ENCODE measurements at places on chromosomes 5 and 9.

DNA sequence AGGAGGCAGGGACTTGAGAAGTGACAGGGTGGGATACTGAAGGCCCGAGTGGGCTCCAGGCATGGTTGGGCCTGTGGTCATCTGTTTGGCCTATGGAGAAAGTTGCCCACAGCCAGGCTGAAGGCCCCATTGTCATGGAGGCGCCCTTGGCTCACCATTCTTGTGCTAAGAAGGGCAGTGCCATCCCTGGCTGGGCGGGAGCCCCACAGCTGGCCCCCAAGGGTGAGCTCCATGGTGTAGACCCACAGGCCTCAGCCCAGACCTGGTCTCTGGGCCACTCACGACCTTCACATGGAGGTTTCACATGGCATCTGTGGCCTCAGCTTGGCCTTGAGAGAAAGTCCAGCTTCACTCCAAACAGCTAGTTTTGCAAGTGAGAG is 34.3 kb upstream of the PRDM12 start:
- peaks cover 5% of the 10 kb centered on the region for H3K4me1 ChIP-seq
- no peak overlapping the region for H3K27ac ChIP-seq
- H3K36me3 ChIP-seq = peaks cover 19% of the 10 kb centered on the region
- no peaks in the 10 kb centered on the region for H3K27me3 ChIP-seq
- DNase-seq = no peak

DNA sequence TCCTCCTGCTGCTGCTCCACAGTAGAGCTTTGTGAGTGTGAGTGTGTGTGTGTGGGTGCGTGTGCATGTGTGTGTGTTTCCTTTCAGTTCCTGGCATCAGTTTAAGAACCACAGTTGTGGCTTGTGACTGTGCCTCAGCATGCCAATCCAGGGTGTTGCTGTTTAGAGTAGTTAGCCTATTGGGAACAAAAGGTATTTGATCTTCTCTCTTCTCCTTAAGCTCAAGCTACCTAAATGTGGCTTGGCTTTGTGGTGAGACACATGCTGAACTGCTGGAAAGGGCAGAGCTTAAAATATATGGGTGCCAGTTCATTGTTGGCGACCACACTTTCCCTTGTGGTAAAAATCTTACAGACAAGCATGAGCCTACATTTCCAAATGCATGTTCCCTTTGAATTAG is 116.6 kb upstream of the BNC2 start:
- H3K27ac ChIP-seq = no peak overlapping the region
- H3K27me3 ChIP-seq = no peaks in the 10 kb centered on the region
- DNase-seq = no peak
- no peaks in the 10 kb centered on the region for H3K36me3 ChIP-seq

DNA sequence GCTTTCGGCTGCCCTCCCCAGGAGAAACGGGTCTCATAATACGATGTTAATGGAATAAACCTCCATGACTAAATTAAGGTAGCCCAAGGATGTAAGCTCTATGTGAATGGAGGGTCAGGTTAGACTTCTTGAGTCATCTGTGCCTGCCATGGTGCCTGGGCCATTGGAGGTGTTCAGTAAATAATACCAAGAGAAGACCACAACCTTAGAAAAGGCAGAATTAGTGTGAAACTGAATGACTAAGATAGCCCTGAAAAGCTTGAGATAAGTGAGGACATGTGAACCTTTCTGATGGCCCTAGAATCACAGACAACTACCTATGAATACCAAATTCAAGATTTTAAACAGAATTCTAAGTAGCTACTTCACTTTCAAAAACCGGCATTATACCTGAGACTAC is 160.6 kb downstream of the KIAA0825 start:
- no peak for DNase-seq
- no peaks in the 10 kb centered on the region for H3K36me3 ChIP-seq
- no peak overlapping the region for H3K27ac ChIP-seq
- no peak overlapping the region for H3K4me3 ChIP-seq
- H3K4me1 ChIP-seq = no peaks in the 10 kb centered on the region
- H3K27me3 ChIP-seq = no peaks in the 10 kb centered on the region

- no peak for DNase-seq
- peaks cover 2% of the 10 kb centered on the region for H3K27me3 ChIP-seq
- no peak overlapping the region for H3K27ac ChIP-seq
- peaks cover 15% of the 10 kb centered on the region for H3K4me1 ChIP-seq
- H3K4me3 ChIP-seq = no peak overlapping the region
- H3K36me3 ChIP-seq = no peaks in the 10 kb centered on the region
Observed at GRCh38 chr9:93136011-93136440, 2.0 kb upstream of the NINJ1 start.

DNA sequence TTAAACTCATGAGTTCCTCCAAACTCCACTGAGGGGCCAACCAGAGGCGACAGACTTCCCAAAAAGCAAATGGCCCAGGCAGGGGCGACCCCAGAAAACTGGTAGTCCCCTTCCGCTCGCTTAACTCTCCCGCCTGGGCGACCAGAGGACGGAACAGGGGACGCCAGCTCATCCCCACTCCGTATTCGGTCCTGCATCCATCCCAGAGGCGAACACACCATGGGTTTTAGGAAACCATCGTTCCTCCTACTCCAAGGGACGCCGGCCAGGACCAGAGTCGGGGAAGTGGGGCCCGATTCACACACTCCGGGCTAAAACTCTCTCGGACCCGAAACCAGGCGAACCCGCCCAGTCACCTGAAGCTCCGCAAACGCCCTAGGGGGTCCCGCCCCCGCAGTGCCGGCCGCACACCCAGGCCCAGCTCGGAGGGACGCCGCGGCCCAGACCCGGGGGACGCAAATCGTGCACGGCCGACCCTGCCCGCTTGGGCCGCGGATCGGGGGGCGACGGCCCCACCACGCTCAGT is 478 bp downstream of the TEX10 start:
- DNase-seq = no peak
- no peaks in the 10 kb centered on the region for H3K27me3 ChIP-seq
- peak overlapping the region; percentile 93 for H3K27ac ChIP-seq

- H3K4me3 ChIP-seq = no peak overlapping the region
- no peak for DNase-seq
- H3K27ac ChIP-seq = peak overlapping the region; percentile 65
Observed at GRCh38 chr5:107387526-107388140, 283.1 kb downstream of the EFNA5 start.

DNA sequence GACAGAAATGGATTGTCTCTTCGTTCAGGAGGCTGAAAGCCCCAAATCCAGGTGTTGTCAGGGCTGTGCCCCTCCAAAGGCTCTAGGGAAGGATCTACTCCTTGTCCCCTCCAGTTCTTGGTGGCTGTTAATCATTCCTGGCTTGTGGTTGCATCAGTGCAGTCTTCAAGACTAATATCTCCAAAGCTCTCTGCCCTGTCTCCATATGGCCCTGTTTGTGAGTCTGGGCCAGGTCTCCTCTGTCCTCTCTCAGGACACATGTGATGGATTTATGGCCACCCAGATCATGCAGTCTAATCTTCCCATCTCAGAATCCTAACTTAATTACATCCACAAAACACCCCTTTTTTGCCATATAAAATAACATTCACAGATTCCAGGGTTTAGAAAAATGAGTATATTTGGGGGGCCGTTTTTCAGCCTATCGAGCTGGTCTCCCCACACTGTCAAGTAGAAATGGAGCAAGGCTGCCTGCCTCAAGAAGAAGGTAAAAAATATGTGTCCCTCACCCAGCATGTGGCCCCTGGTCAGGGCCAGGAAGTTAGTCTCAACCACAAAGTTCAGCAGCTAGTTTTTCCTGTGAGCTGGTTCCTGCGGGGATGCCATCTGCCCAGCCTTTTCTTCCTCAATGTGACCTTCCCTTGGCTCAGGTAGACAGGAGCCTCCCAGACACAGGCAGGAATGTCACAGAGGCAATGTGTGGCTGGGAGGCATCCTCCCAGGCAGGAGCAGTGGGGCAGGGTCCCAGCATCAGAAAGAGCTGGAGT is 509.4 kb downstream of the IRX1 start:
- no peak for DNase-seq
- H3K27me3 ChIP-seq = peaks cover 41% of the 10 kb centered on the region
- H3K36me3 ChIP-seq = no peaks in the 10 kb centered on the region
- H3K27ac ChIP-seq = no peak overlapping the region
- H3K4me1 ChIP-seq = peaks cover 3% of the 10 kb centered on the region

GRCh38 chr5:108251350-108251749 is 130.5 kb downstream of the FBXL17 start:
- no peak for DNase-seq
- H3K27me3 ChIP-seq = no peaks in the 10 kb centered on the region
- H3K36me3 ChIP-seq = no peaks in the 10 kb centered on the region
- H3K4me1 ChIP-seq = peaks cover 11% of the 10 kb centered on the region
- H3K4me3 ChIP-seq = no peak overlapping the region

GRCh38 chr5:81226286-81226685 is 6.8 kb upstream of the CKMT2 start:
- DNase-seq = no peak
- H3K27me3 ChIP-seq = no peaks in the 10 kb centered on the region
- H3K4me1 ChIP-seq = no peaks in the 10 kb centered on the region
- no peak overlapping the region for H3K4me3 ChIP-seq

DNA sequence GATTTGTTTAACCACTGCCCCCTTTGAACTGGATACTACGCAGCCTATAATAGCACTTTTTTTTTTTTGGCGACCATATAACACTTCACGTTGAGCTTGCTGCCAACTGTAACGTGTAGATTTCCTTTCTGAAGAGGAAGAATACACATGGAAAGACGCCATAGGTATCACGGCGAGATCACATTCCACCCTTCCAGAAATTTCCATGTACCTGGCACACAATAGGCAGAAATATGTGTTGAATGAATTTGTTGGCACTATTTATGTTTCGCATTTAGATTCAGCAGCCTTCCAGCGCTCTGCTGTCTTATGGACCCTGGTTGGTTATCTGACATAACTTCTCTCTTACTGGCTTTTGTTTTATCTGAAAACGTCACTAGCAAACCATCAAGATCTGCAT is 250.3 kb downstream of the SLIT3 start:
- H3K27me3 ChIP-seq = no peaks in the 10 kb centered on the region
- no peak overlapping the region for H3K4me3 ChIP-seq
- peak overlapping the region; percentile 7 for H3K27ac ChIP-seq

- no peaks in the 10 kb centered on the region for H3K4me1 ChIP-seq
- H3K36me3 ChIP-seq = no peaks in the 10 kb centered on the region
- no peak for DNase-seq
- H3K27me3 ChIP-seq = peaks cover 2% of the 10 kb centered on the region
- H3K27ac ChIP-seq = no peak overlapping the region
- no peak overlapping the region for H3K4me3 ChIP-seq
Observed at GRCh38 chr9:98658951-98659351, 49.8 kb downstream of the GABBR2 start.

DNA sequence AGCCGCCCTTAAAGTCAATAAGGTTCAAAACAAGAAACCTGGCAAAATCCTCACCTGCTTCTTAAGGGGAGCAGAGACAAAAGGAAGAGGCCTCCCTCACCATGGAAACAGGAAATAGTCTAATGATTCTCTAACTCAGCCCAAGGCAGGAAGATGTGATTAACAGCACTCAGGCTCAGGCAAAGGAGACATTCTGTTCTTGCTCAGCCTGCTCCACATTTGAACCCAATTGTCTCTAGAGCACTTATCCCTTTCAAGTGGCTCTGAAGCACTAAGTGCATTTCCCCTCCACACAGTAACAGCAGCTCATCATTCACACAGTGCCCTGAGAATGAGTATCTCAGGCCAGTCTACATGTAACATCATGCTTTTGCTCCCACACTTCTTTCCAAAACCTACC is 72.3 kb downstream of the NIPSNAP3B start:
- no peak for DNase-seq
- H3K4me3 ChIP-seq = no peak overlapping the region
- H3K36me3 ChIP-seq = peaks cover 47% of the 10 kb centered on the region
- H3K4me1 ChIP-seq = peaks cover 6% of the 10 kb centered on the region
- no peak overlapping the region for H3K27ac ChIP-seq
- H3K27me3 ChIP-seq = no peaks in the 10 kb centered on the region

GRCh38 chr9:21412107-21412506 is 3.2 kb downstream of the IFNA8 start:
- no peak overlapping the region for H3K27ac ChIP-seq
- no peak overlapping the region for H3K4me3 ChIP-seq
- H3K4me1 ChIP-seq = no peaks in the 10 kb centered on the region
- H3K27me3 ChIP-seq = peaks cover 8% of the 10 kb centered on the region
- no peak for DNase-seq
- H3K36me3 ChIP-seq = no peaks in the 10 kb centered on the region

DNA sequence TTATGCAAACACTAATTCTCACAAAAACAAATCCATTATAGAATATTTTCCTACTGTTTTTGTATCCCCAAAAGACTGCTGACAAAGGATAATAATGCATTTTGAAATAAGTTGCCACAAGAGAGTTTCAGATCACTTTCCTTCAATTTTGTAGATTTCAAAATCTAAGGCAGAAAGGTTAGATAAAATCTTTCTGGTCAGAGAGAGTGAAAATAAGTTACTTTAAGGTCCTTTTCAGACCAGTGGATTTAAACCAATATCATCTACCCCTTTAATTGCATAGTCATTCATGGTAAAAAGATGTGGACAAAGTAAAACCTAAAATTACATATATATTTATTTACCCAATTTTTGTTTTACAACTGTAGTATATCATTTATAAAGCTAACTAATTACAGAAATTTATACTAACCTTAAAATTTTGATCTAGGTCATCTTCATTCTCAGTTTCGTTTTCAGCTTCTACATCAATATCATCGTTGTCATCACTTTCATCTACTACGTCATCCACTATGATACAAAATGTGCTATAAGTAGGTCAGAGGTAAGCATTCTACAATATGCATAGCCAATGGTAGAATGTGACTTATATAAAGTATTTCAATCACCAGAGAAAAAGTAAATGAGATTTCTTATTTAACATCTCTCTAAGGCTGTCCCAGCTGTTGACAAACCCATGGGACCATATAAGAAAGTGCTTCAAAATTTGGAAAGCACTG is 95.7 kb downstream of the AGTPBP1 start:
- H3K4me3 ChIP-seq = no peak overlapping the region
- no peak for DNase-seq
- no peaks in the 10 kb centered on the region for H3K27me3 ChIP-seq
- no peak overlapping the region for H3K27ac ChIP-seq

DNA sequence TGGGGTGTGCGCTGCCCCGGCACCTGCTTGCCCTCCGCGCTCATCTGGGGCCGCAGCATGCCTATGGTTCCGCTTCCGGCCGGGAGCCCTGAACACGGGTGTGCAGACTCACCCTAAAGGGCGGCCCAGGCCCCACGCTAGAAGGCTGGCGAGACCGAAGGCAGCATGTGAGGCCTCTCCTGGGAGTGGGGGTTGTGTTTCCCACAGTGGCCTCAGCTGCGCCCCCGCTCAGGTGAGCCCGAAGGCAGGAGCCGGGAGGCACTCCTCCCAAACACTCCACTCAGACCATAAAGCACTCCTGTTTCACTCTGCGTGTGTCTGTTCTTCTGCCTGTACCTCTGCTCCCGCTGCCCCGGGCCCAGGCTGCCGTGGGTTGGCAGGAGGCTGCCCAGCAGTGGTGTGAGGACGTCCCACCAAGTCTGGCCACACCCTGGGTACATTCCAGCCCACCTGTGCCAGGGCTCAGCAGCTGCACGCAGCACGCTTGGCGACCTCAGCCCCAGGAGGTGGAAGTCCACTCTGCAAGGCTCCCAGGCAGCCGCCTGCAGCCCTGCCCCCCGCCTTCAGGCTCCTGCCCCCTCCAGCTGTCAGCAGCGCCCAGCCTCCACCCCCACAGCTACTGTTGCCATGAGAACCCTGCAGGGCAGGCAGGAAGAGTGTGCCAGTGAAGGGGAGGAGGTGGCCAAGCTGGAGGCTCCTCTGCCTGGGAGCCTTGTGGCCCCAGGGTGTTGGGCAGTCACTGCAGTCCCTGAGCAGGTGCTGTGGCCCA is 1.2 kb upstream of the AJM1 start:
- no peaks in the 10 kb centered on the region for H3K27me3 ChIP-seq
- H3K4me1 ChIP-seq = peaks cover 11% of the 10 kb centered on the region
- H3K27ac ChIP-seq = peak overlapping the region; percentile 92
- peaks cover 3% of the 10 kb centered on the region for H3K36me3 ChIP-seq
- DNase-seq = no peak

- peak overlapping the region; percentile 88 for H3K27ac ChIP-seq
- DNase-seq = no peak
- no peaks in the 10 kb centered on the region for H3K27me3 ChIP-seq
- H3K36me3 ChIP-seq = peaks cover 13% of the 10 kb centered on the region
- H3K4me1 ChIP-seq = peaks cover 16% of the 10 kb centered on the region
Observed at GRCh38 chr5:141512911-141513626, 24.2 kb downstream of the PCDHGC5 start.

Data from progenitor cell of endocrine pancreas (in vitro differentiated cells).